ENCODE measurements at places on chromosomes 6 and 20.

- no peak for DNase-seq
Measured at GRCh38 chr6:42168650-42169049, 4.5 kb upstream of the GUCA1A start.

- peak; percentile 10 for DNase-seq
Measured at GRCh38 chr6:47654255-47654654, 44.1 kb upstream of the ADGRF4 start.

GRCh38 chr6:20757761-20758160 is 223.5 kb downstream of the CDKAL1 start:
- DNase-seq = no peak

- no peak for DNase-seq
Measured at GRCh38 chr20:59777331-59777725, 156.1 kb downstream of the SYCP2 start.

DNA sequence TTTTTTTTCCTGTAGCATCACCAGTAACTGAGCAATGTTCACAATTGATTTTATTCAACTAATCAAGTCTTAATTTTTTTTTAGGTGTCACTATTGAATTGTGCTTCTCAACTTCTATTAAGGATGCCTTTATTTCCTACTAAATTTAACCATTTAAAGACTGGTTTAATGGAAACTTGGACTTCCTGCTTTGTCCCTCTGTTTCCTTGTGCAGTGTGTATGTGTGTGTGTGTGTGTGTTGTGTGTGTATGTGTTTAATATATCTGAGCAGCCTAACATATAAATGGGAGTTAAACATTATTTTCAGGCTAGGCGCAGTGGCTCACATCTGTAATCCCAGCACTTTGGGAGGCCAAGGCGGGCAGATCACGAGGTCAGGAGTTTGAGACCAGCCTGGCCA is 1.8 kb downstream of the SERPINB6 start:
- no peak for DNase-seq

DNA sequence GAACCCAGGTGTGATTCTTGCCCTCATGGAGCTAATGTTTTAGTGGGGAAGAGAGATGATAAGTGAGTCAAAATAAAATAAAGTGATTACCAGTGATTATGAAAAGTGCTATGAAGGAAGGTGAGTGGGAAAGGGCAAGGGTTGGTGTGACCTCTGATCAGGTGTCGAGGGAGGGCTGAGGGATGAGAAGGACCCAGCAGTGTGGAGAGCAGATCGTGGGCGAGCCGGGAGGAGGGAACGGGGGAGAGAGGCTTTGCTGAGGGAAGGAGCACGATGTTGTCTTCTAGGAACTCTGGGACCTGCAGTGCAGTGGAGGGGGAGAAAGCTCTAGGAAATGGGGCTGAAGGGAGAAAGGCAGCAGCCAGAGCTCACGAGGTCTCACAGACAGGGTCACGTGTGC is 192.1 kb downstream of the TMEM242 start:
- DNase-seq = no peak
